ENCODE measurements at places on chromosomes 16 and 17.

DNA sequence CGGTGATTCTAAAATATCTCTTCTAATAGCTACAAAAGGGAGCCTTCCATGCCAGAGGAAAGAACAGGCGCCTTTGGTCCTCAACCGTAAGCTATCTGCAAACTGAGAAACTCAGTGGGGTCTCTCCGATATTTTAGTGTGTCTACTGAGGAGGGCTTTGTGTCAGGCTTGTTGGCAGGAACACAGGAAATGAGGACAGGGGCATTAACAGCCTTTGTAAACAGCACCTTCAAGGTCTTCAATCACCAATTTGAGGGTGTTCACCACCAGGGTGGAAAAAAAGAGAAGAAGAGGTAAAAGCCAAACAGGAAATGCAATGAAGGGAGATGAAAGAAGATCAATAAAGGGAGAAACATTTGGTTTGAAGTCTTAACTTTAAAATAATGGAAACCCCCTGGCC, 580.1 kb upstream of the SALL1 start:
- no peak for DNase-seq

DNA sequence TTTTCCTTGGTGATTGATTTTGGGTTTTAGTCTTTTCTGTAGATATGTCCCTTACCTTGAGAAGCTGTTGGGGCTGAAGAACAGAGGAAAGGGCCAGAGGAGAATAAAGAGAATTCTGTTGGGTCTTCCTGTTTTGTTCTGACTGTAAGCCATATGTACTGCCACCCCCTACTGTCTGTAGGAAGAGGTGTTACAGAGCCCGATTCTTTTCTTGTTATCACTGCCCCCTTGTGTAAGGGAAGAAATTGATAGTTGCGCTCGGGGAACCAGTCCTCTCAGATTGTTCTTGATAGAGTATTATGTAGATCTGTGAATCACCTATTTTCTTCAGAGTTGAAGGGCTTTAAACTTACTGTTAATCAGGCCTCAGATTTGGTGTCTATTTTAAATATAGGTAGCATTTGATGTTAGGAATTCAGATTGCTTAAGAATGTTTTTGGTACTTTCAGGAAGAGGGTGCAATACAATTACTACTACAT, 2.4 kb downstream of the TANC2 start:
- DNase-seq = peak; percentile 50

DNA sequence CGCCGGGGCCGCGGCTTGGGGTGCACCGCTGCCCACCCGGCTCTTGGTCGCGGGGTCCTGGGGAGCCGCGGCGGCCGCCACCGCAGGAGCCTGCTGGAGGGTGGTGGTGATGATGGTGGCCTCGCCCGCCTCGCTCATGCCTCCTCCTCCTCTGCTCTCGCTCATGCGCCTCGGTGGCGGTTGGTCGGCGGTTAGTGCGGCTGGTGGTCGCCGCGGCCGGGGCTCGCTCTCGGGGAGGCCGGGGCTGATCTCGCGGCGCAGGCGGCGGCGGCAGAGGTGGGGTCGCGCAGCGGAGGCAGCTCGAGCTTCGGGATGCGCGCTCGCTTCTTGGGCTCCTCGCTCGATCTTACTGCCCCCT, 41.6 kb downstream of the AHSP start:
- DNase-seq = no peak

- no peak for DNase-seq
Measured at GRCh38 chr17:11950771-11951519, 46.3 kb downstream of the ZNF18 start.

DNA sequence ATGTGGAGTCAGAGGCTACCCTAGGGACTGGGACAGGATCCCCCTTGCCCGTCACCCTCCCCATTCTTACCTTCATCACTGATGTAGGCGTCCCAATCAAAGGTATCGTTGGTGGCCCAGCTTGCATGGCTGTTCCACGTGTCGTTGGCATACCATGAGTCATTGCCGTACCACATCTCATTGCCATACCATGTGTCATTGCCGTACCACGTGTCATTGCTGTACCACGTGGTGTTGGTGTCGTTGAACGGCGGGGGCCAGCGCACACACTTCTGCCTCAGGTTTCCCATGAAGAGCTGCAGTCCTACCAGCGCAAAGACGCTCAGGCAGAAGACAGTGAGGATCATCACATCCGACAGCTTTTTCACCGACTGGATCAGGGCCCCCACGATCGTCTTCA, 4.8 kb downstream of the SCN4A start:
- no peak for DNase-seq

DNA sequence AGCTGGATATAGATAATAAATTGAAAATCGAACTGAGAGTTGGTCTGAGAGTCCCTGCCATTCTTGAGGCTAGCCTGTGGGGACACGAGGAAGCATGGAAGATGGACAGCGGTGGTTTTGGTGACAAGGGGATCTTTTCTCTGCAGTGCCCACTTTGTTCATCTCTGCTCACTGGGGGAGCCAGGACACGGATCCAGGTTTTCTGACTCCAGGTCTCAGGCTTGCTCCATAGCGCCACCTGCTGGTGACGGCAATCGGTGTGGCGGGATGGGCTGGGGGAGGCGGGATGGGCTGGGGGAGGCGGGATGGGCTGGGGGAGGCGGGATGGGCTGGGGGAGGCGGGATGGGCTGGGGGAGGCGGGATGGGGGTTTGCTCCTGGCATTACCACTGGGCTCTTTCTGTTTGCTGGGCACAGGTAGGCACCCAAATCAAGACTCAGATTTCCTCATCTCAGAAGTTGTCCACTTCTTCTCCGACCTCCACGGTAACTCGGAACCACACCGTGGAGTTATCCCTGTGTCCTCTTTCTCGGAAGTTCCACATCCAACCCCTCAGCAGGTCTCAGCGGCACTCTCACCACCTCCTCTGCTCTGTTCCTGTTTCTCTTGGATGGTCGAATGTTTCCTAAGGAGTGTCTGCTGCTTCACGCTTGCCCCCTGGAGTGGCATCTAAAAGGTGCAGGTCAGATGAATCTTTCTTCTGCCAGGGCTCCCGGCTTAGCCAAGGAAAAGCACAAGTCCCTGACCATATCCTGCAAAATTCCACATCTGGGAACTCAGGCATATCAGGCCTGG, 142.4 kb downstream of the CYLD start:
- DNase-seq = peak; percentile 53

- no peak for DNase-seq
Measured at GRCh38 chr16:15874745-15875314, 13.6 kb downstream of the CEP20 start.

- DNase-seq = no peak
Measured at GRCh38 chr16:85683363-85683762, 5.4 kb downstream of the GINS2 start.

GRCh38 chr16:13999071-13999894, 71.8 kb upstream of the MRTFB start:
- no peak for DNase-seq

- DNase-seq = no peak
Measured at GRCh38 chr16:10543231-10543977, 37.0 kb downstream of the EMP2 start.

DNA sequence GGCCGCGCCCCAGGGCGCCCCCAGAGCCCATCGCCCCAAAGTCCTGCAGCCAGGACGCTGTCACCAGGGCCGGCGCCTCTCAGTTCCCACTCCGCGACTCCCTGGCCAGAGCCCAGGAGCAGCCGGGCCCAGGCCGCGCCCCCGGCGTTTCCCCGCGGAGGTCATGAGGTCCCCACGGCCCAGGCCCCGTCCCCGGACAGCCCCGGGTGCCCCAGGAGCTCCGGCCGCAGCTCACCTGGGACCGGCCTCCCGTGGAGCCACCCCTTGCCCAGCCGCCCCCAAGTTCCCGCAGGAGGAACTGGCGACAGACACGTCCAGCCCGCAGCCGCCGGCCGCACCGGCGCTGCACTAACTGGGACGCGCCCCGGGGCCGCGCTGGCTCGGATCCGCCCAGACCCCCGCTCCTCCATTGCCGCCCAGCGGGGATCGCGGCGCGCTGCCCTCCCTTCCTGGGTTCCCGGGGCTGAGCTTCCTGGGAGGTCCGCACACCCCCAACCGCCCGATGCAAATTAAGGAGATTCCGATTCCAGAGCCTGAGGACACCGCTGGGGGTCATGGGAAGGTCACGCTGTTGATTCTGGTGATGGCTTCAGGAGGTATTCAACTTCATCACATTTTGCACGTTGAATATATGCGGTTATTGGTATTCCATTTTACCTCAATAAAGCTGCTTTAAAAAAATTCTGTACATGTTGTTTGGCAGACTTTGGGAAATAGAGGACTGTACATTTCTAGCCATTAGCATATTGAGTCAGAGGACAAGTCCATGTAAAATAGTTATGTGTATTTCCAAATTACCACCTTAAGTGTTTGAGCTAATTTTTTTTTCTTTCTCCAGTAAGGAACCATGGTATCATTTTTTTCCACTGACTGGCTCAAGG, 9.9 kb downstream of the AHSP start:
- DNase-seq = no peak
